Ascending aorta (tissue), 2 donors: ENCODE measurements at places on chromosomes 3 and 15. TPM values are rescaled to one million over a fixed set of nuclear protein-coding genes. Genes with fewer than 3 reads are reported as not detected.
A peak's percentile ranks its signal among the peaks of the same experiment; 100 is the strongest.

DNA sequence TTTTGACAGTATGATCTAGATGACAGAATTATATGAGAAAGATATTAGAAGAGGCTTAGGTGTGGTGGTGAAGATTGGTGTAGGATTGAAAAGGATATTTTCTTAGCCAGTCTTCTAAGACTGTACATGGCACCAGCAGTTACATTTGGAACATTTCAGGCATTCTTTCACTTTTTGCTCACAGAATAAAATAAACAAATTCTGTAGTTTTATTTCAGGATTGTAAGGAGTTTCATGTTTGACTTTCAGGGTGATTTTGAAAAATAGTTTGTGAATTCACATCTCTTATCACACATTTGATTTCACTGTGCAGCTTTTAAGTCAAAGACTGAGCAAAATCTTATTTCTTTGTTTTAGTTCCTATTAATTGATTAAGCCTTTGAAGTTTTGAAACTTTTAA is 27.1 kb downstream of the DNAJC13 start:
- DNase-seq = no peak
- H3K4me1 ChIP-seq = peaks cover 29% of the 10 kb centered on the region
- H3K27ac ChIP-seq = peak overlapping the region; percentile 46
- no peaks in the 10 kb centered on the region for H3K27me3 ChIP-seq

Gene HTR3D
- not detected for total RNA-seq

Gene BOC
- 31.3 TPM for total RNA-seq

GRCh38 chr3:37824954-37825328 is 36.7 kb upstream of the CTDSPL start:
- H3K27me3 ChIP-seq = no peaks in the 10 kb centered on the region
- DNase-seq = no peak
- peaks cover 14% of the 10 kb centered on the region for H3K4me1 ChIP-seq

- H3K4me3 ChIP-seq = no peak overlapping the region
- H3K27me3 ChIP-seq = no peaks in the 10 kb centered on the region
- H3K27ac ChIP-seq = no peak overlapping the region
- H3K36me3 ChIP-seq = no peaks in the 10 kb centered on the region
- no peak for DNase-seq
These were observed 70.2 kb downstream of the LRRC28 start for GRCh38 chr15:99321468-99321867.
